Glutamatergic neuron (in vitro differentiated cells): ENCODE measurements at places on chromosomes 1 and 21.

- no peak for DNase-seq
Measured at GRCh38 chr1:194322751-194323150, 1136.3 kb upstream of the B3GALT2 start.

GRCh38 chr1:20400341-20401177 is 85.5 kb downstream of the CAMK2N1 start:
- no peak for DNase-seq

DNA sequence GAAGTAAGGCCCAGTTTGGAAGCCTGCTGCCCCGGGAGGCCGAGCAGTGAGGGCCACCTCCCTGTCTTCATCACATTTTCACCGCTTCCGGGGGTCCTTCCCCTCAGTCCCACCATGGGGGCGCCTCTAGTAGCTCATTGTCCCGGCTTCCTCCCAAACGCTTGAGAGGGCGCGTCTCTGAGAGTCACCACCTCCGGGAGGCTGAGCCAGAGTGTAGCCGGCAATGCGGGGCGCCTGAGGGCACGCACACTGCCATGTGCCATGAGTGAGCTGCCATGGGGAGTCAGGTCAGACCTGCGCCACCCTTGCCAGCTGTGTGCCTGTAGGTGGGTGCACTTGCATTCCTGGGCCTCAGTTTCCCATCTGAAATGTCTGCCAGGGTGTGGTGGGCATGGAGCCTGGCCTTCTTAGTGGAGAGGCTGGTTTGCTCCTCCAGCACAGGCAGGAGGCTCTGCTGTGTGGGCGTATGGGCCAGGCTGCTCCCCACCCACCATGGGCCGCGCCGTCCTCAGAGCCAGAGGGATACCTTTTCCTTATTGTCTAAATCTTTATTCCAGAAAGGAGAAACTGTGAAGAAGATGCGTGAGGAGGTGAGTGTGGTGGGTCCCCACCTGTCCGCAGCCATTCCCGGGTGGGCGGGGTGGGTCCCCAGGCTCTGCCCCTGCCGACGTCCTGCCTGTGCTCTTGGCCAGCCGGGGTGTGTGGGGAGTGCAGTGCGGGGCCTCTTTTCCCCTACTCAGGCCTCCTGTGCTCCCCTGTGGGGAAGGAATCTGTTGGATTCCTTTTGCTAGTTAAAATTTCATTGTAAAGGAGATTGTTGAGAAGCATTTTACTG is 81.3 kb upstream of the COL6A1 start:
- no peak for DNase-seq

GRCh38 chr1:115744646-115745275 is 23.8 kb downstream of the CASQ2 start:
- no peak for DNase-seq

GRCh38 chr1:243489681-243490546 is 234.1 kb downstream of the SDCCAG8 start:
- no peak for DNase-seq

DNA sequence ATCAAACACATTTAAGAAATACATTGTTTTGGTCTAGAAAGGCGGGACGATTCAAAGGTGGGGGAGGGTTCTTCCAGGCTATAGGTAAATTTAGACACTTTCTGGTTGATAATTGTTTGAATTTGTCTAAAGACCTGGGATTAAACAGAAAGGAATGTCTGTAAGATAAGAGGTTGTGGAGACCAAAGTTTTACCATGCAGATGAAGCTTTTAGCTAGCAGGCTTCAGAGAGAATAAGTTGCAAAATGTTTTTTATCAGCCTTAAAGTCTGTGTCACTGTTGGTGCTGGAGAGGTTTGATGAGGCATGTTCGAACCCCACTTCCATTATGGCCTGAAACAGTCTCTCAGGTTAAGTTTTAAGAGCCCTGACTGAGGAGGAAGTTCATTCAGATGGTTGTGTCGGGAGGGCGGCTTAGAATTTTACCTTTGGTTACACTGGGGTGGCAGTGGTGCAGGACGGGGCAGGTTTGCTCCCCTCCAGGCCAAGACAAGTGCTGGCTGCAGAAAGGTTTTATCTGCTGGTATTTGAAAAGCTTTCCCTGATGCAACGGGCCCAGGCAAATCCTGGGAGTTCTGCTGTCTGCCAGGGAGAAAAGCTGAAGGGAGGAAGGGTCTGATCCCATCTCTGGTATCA is 16.0 kb upstream of the SLC2A5 start:
- DNase-seq = no peak

DNA sequence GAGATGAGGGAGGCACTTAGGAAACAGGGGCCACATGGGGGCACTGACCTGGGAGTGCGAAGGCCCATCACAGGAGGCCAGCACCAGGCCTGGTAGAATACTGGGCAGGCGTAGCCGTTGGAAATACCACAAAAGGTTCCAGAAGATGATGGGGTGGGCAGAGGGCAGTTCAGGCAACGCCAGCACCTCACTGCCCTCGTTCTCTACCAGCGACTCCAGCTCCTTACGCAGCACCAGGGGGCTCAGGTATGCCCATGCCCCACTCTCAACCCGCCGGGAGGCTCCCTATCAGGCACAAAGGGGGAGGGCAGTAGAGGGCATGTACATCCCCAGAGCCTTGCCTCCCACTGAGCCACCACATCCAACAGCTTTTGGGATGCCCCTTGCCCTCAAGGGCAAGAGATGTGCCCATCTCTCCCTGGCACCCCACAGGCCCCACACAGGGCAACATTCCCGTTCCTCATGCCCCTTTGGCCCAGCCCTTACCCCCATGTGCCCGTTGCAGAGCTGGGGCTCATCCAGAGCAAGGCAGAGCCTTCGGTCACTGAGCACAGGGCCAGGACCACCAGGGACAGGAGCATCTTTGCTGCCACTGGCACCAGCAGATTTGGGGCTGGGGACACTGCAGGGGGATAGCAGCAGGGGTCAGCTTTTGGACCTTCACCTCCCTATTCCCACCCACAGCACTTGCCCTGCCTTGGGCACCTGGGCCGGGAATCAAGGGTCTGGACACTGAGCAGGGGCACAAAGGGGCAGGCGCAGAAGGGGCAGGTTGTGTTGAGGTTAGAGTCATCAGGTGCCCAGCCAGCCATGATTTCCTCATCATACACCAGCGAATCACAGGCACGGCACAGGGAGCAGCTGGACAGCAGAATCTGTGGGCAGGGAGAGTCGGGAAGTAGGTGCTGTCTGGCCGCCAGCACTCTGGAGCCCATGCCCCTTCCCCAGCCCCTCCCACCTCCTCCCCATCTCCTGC is 9.7 kb upstream of the GATAD2B start:
- no peak for DNase-seq

DNA sequence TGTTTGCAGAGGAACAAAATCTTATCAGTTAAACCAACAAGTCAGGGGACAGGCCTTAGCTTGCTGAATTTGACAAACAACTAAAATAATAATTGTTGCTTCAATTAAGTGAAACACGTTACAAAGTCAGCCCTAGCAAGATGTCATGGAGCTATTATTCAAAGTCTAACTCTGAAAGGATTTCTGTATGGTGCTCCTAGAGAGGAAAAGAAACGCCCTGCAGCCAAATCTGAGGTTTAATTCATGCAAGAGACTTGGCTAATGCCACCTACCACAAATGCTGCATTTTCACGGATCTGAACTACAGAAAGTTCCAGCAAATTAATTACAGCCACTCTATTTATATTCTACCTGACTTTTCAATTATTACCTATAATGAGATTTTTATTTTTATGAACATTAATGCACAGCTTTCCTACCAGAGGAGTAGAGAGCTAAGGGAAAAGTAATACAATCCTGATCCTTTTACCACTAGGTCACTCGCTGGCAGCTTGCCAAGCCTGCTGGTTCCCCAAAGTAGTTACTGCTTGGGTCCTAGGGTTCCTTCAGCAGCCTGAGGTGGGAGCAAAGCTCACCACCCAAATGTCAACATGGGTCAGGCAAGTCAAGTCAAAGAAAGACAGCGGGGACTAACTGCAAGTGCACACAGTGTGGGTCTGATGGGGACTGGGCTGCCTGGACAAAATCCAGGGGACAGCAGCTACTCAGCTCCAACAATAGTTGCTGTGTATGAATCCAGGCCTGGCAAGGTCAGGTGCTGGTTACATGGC is 8.5 kb downstream of the COLGALT2 start:
- DNase-seq = peak; percentile 35

DNA sequence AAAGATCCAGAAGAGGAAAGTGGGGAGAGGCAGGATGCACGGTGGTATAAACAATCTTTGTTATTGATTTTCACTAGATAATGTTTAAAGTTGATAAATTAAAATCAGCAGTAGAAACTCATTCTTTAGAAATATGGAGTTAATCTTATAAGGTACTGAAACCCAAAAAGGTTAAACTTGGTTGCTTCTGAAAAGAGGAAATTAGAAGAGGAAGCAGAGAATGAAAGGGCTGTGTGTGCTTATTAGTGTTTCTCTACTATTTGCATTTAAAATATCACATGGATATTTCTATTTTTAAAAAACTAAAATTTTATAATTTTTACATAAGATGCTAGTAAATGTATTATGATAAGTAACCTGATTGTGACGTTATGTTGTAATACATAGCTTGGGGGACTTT is 24.4 kb downstream of the C1orf141 start:
- DNase-seq = no peak

DNA sequence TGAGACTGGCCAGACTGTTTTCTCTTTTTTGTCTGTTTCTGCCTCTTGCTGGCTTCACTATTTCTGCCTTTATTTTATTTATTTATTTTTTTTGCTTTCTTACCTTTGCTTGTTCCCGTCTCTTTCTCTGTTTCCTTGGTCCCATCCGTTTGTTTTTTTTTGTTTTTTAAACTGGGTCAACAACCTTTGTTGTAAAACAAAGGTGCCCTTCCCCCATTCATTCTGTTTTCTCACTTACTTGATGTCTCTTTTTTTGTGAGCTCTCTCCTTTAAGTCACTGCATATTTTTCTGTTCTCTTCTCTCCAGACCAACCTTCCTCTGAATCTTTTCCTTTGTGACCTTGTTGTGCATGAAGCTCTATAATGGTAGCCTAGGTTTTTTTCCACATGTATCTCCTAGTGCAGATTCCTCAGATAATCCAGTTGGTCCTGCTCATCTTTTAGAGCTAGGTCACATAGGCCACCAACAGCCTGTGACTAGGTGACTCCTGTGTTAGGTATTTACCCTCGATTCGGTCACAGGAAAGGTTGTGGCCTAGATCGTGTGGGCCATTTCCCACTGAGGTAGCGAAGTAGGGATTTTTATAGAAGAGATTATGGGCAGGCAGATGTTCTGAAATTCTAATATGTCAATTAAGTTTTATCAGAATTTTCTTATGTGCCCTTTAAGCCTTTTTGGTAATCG is 15.9 kb downstream of the GNAI3 start:
- DNase-seq = no peak

GRCh38 chr1:43531906-43532584 is 1.4 kb downstream of the PTPRF start:
- peak; percentile 27 for DNase-seq

- no peak for DNase-seq
Measured at GRCh38 chr1:145985502-145986439, 10.6 kb downstream of the TXNIP start.

GRCh38 chr1:7234471-7234755 is 449.2 kb downstream of the CAMTA1 start:
- DNase-seq = no peak

DNA sequence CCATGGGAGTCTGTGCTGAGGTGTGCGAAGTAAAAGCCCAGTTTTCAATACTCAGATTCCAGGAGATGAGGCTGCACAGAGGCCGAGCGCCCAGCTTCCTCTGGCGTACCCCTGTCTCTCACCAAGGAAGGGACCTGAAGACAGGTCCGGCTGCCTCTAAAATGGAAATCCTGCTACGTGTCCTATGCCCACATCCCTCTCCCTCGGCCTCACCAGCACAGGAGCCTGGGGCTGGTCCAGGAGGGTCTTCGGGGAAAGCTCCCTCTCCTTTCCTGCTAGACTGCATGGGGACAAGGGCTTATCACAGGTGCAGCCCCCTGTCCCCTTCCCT is 392 bp downstream of the MRPL55 start:
- no peak for DNase-seq

GRCh38 chr1:205077934-205078311 is 6.3 kb downstream of the TMEM81 start:
- DNase-seq = no peak

- no peak for DNase-seq
Measured at GRCh38 chr21:45060675-45061311, 13.6 kb upstream of the ADARB1 start.

DNA sequence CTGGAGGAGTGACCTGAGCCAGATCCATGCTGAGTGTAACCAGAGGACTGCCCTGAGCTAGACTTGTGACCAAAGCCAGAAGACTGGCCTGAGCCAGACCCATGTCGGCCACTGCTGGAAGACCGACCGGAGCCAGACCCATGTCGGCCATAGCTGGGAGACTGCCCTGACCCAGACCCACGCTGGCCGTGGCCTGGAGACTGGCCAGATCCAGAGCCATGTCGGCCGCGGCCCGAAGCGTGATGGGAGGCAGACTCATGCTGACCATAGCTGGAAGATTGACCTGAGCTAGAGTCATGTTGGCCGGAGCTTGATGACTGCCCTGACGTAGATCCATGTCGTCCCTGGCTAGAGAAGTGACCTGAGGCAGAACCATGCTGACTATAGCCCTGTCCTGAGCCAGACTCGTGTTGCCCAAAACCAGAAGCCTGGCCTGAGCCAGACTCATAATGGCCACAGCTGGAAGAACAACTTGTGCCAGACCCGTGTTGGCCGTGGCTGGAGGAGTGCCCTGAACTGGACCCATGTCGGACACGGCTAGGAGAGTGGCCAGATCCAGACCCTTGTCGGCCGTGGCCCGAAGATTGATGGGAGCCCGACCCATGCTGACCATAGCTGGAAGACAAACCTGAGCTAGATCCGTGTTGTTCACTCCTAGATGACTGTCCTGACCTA is 5.1 kb downstream of the HRNR start:
- DNase-seq = no peak

GRCh38 chr1:98964198-98964597 is 40.5 kb downstream of the PLPPR5 start:
- DNase-seq = no peak

DNA sequence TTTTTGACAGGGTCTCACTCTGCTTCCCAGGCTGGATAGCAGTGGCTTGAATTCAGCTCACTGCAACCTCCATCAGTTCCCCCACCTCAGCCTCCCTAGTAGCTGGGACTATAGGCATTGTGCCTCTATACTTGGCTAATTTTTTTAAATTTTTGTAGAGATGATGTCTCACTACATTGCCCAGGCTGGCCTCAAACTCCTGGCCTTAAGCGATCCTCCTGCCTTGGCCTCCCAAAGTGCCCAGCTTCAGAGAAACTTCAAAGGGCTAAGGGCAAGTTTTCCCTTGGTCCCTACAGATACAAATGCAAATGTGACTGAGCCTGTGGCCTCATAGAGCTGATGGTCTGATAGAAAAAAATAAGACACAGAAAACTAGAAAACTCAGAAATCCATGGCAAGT is 52.9 kb upstream of the PRRC2C start:
- no peak for DNase-seq

GRCh38 chr1:193677874-193678273 is 491.5 kb upstream of the B3GALT2 start:
- no peak for DNase-seq
